ENCODE measurements at places on chromosomes 1 and 21.
A peak's percentile ranks its signal among the peaks of the same experiment; 100 is the strongest.

DNA sequence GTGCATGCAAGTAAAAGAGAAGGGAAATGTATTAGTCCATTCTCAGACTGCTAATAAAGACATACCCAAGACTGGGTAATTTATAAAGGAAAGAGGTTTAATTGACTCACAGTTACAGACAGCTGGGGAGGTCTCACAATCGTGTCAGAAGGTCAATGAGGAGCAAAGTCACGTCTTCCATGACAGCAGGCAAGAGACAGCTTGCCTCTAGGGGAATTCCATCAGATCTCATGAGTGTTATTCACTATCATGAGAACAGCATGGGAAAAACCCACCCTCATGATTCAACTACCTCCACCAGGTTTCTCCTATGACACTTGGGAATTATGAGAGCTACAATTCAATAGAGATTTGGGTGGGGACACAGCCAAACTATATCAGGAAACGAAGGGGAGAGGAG is 8.1 kb downstream of the KRTAP21-3 start:
- no peak for DNase-seq

- DNase-seq = no peak
These were observed 4.1 kb downstream of the NRIP1 start for GRCh38 chr21:15060543-15061175.

DNA sequence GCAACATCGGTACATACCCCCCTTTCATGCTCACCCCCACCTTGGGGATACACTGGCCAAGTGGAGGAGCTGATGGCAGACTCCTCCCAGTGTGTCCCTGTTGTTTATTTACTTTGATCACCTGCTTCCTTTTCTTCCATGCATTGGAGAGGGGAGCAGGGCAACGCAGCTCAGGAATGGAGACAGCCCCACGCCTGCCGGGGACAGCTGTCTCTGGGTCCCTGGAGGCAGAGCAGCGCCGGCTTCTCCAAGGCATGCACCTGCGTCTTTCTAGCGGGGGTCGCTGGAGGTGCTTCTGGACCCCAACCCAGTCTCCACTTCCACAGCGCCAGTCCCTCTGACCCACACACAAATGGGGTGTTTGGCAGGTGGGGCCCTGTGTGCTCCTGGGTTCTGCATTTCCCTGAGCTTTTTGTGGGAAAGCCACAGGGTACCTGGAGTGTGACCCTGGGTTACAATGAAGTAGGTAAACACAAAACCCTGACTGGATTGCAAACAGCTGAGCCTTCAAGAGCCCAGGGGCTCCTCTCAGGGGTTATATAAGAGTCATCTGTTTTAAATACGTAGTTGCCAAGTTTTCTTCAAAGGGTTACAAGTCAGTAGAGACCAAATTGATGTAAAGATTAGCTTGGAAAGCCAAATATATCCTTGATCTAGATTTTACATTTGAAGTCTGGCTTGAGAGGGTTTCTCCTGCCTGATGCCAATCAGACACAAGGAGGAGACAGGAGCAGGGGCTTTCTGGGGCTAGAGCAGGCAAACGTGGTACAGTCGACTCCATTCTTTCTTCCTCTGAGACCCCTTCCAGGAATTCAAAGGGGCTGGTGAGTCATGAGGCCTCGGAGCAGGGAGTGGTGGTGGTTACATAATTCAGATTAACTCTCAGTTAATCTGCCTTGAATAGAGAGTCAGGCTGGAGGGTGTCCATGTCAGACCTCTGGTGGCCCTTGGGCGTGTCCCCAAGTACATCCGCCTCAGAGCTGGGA is 4.5 kb downstream of the AJAP1 start:
- no peak for DNase-seq

GRCh38 chr1:203282720-203283542 is 22.4 kb upstream of the BTG2 start:
- DNase-seq = no peak

GRCh38 chr1:182851825-182852224 is 12.7 kb downstream of the DHX9 start:
- DNase-seq = no peak

GRCh38 chr1:177824508-177824982 is 145.3 kb downstream of the SEC16B start:
- DNase-seq = no peak

DNA sequence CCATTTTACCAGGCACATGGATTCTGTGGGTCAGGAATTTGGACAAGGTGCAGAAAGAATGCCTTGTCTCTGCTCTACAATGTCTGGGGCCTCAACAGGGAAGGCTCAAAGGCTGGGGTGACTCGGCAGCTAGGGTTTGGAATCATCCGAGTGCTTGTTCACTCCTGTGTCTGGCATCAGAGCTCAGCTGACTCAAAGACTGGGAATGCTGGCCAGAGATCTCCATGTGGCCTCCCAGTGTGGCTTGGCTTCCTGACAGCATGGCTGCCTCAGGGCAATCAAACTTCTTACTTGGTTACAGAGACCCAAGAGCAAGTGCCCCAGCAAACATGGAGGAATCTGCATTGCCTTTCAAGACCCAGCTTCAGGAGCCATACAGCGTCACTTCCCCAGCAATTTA is 110.5 kb downstream of the TOMM20 start:
- peak; percentile 64 for DNase-seq

DNA sequence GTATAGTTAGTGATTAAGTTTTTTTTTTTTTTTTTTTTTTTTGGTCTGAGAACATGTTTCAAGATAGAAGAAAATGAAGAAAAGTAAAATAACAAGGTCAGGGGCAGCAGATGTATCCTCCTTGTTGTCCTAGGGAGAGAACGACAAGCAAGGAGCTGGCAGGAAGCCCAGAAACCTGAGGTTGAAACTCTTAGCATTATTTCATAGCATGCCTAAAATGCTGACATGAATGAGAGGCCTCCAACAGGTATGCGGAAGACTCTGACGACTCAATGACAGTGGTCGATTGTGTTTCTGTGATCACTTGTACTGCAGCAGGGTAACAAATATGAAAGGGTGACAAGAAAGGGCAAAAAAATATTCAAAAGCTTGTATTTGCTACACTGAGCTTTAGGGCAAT is 415.9 kb downstream of the PLA2G4A start:
- no peak for DNase-seq

DNA sequence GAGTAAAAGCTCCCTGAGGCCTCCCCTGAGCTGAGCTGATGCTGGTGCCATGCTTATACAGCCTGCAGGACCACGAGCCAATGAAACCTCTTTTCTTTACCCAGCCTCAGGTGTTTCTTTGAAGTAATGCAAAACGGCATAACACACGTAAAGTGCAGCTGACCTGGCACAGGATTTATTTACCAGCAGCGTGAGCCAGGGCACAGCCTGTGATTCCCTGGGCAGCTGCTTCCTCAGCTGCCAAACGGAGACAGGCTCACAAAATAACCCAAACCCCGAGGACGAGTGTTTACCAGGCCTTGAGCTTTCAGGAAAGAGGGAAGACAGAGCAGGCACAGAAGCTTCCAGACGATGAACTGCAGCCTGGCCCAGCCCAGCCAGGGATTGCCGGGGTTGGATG is 120.6 kb upstream of the ARHGEF16 start:
- DNase-seq = peak; percentile 19

GRCh38 chr1:77874804-77875445 is 13.5 kb upstream of the NEXN start:
- no peak for DNase-seq

GRCh38 chr1:226355669-226356551 is 46.9 kb upstream of the LIN9 start:
- no peak for DNase-seq

DNA sequence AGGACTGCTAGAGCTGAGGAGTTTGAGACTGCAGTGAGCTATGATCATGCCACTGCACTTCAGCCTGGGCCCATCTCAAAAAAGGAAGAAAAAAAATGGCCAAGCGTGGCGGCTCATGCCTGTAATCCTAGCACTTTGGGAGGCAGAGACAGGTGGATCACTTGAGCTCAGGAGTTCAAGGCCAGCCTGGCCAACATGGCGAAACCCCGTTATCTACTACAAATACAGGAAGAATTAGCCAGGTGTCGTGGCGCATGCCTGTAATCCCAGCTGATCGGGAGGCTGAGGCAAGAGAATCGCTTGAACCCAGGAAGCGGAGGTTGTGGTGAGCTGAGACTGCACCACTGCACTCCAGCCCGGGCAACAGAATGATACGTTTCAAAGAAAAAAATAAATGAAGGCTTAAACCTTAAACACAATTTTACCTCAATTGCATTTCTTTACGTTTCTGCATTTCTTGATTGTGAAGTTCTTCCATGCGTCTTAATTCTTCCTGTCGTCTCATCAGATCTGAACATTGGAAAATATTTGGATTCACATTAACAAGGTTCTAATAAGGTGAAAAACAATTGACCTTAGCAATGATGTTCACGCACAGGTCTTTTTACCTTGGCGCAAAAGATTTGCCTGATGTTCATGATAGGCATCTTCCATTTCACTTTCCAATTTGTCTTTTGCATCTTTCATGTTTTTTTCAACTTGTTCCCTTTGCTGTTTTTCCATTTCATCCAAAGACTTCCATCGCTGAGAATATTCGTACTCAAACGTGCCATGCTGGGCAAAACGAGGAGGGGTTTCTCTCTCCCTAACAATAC is 4.2 kb downstream of the SFPQ start:
- no peak for DNase-seq

GRCh38 chr1:21365036-21365435 is 74.8 kb upstream of the ECE1 start:
- DNase-seq = no peak

GRCh38 chr1:59015708-59016107 is 231.9 kb upstream of the JUN start:
- DNase-seq = no peak

GRCh38 chr1:24321126-24321525 is 2.0 kb downstream of the GRHL3 start:
- DNase-seq = no peak

DNA sequence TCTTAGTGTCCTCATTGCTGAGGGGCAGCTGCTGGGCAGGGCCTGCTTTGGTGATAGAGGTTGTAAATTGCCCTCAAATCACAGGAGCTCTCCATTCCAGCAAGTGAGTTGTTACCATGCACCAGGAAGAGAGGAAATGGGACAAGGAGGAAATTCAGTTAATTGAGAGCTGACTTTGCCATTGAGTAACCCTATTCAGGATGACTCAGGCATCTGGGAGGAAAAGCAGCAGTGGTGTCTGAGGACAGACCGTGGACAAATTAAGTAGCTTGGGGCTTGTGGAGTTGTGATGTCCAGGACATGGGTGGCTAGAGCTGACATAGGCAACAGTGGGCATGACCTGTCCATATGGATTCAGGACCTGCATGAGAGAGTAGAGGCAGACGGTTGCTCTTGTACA is 5.9 kb downstream of the ARHGEF10L start:
- no peak for DNase-seq

Data from gastrocnemius medialis (tissue), 4 donors.